Astrocyte of the spinal cord (primary cell): ENCODE measurements at places on chromosomes 5 and 9.

DNA sequence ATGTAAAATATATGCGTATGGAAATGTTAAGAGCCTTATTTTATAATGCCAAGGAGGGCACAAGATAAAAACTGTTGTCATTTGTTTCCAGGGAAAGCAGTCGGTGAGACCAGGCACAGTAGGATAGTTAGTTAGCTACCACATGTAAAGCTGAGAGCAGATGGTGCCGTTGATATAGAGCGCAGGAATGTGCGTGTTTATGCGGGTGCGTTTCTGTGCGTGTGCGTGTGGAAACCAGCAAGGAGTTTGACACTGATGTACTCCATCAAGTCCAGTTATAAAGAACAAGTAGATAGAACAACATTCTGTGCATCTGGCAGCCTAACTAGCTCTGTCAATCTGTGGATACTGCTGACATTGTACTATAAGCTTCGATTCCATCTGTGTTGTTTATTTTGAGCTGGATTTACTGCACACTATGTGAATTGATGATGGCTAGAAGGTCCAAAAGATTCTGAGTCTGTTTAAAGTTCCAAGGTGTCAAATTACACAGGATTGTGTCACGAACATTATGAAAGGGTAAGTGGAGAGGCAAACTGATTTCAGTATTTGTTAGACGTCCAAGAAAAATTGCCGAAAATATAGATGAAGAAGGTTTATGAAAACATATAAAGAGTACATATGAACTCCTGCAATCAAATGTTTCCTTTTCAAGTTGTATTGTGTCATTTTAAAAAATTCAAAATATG, 494.9 kb upstream of the MEF2C start:
- DNase-seq: no peak

- DNase-seq: no peak
Observed at GRCh38 chr5:142911775-142912174, 141.6 kb downstream of the ARHGAP26 start.

GRCh38 chr5:127235136-127235535, 55.5 kb upstream of the MEGF10 start:
- DNase-seq: no peak

GRCh38 chr9:129023036-129023907, 4.9 kb downstream of the SH3GLB2 start:
- DNase-seq: peak; percentile 84

DNA sequence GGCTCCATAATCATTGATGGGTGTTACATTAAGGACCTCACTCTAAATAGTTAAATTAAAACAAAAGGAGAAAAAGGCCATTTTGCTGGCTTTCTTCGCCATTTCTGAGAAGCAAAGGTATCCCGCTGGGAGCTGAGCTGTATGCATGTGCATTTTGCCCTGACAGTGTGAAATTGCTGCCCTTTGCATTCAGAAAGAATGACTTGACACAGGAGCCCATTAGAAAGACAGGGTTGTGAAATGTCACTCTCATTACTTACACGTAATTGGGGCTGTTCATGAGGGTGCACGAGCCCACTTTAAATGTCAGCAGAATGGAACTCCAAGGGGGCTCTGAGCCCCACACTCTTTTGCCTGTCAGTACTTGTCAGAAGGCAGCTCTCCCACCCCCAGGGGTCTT, 85.0 kb downstream of the SEMA4D start:
- DNase-seq: peak; percentile 23

- DNase-seq: peak; percentile 81
Observed at GRCh38 chr5:36692791-36693763, 86.7 kb downstream of the SLC1A3 start.
